Testis (tissue), 5 donors: ENCODE measurements at places on chromosomes 1 and 21.

DNA sequence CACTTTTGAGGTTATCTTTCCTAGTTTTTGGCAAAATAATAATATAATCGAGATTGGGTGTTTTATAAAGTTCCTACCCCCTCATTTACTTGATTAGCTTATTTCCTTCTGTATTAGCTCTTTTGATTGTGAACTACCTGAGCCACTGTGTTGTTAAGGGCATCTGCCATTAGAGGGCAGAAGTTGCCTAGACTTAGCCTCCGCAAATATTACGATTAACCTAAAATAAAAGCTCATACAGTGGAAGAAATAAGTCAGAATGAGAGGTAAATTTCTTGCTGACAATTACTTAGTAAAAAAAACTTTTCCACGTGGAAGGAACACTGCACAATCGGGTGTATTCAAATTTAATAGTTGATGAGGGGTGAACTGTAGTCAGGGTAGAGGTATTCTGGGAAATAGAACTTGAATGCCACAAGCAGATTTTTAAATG lies 2.3 kb downstream of the H3-3A start:
- DNase-seq, result peak; percentile 65

GRCh38 chr1:156947818-156948525 lies 27.5 kb downstream of the LRRC71 start:
- peak; percentile 8 for DNase-seq

DNA sequence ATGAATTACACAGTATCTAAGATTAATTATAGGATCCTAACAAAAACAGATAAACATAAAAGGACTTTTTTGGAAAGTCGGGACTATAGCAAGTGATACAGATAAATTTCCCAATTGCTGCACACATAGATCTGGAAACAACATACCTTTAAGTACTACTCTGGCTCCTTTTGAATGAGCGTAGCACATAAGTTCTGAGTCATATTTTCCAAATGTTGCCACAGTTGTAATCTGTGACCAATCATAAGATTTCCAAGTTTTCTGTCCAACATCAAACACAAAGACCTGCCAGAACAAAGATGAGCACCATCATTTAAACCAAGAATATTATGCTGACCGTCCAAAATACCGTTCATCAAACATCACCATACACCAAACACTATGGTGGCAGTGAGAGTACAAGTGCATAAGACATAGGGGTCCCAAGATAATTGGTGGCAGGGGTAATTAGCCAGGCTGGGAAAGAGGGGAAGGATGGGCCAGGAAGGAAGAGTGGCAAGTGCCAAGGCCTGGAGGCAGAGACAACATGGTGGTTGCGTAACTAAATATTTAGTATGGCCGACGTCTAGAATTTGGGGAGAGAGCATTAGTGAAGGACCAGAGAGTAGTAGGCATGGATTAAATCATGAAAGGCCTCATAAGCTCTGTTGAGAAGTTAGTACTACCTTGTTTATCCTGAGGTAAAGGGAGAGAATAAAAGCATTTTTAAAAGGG lies 3.6 kb downstream of the CTBS start:
- no peak for DNase-seq

GRCh38 chr1:247440001-247440620 lies 17.8 kb downstream of the OR2B11 start:
- DNase-seq, result no peak

- DNase-seq, result no peak
Measured at GRCh38 chr1:183279835-183280234, 93.8 kb downstream of the LAMC2 start.

DNA sequence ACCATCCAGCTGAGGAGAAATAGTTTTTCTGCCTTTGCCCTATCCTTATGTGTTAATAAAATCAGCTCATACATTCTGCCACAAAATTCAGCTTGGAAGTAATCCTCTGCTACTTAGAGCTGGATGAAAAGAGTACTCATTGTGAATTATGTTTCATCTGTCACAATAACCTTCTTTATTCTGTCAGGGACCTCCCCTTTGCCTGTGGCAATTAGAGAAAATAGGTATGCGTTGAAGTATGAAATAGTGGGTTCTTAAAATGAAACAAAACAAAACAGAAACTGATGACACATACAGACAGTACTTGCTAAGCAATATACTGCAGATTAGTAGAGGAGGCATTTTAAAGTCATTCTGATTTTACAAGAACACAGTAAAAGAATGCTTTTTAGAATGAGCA lies 578.5 kb downstream of the USP25 start:
- DNase-seq, result no peak

DNA sequence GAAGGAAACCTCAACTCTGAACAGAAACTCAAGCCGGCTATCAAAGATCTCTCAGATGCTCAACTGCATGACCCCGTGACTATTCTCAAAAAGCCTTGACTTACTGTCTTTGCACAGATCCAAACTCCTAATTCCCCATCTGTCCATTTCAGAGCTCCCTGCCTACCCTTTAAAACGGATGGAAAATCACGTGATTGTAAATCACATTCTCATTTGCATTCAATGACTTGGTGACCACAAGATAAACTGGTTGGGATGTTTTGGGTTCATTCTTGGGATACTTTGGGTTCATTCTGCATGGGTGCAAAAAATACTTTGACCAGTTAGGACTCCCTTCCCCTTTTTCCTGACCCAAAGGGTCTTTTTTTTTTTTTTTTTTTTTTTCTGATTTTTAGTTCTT lies 41.3 kb upstream of the RUNX1 start:
- no peak for DNase-seq

DNA sequence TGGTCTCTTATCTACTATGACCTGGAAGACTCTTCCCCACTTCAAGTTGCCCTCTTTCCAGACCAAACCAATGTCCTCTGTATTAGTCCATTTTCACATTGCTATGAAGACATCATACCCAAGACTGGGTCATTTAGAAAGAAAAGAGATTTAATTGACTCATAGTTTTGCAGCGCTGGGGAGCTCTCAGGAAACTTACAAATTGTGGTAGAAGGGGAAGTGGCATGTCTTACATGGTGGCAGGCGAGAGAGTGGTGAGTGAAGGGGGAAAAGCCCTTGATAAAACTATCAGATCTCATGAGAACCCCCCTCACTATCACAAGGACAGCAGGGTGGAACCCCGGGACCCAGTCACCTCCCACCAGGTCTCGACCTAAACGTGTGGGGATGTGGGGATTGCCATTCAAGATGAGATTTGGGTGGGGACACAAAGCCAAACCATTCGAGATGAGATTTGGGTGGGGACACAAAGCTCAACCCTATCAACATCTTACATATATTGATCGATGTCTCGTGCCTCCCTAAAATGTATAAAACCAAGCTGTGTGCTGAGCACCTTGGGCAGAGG lies 14.2 kb upstream of the AGPAT3 start:
- no peak for DNase-seq

- no peak for DNase-seq
Measured at GRCh38 chr1:182624577-182624976, 20.4 kb upstream of the RGS16 start.

GRCh38 chr1:39947260-39947659 lies 7.7 kb upstream of the MFSD2A start:
- DNase-seq, result no peak

DNA sequence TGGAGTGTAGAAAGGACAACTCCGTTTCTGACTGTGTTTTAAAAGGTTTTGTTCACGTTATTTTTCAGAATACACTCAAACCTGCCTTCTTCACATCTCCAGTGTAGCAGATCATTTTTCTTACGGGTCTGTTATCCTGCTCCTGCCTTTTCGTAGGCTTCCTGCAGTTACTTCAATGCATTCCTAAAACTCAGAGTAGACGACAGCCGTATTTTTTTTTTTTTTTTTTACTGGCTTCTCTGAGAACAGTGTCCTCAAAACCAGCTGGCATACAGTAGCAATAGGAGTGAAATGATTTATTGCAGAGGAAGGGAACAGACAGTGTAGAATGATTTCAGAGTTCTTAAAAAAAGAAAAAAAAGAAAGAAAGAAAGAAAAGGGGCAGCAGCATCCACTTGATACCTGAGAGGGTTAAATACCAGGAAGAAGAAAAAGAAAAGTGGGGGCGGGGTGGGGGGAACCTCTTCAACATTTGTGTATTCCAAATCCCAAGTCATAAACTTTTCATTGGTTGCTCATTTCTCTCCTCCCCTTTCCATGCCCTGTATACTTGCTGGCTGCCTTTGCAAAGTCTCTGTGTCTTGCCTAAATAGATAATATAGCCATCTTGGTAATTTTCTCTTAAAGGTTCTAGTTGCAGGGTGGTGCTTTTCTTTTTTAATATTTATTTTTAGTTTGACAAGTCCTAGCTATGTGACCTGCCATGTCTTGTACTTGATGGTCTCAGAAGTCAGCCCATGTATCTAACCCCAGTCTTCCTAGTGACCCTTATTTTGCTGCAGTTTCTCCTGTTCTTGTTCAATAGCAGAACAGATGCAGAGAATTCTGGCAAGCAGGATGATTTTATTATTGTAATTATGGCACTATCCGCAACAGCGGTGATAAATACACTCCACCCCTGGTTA lies 2.8 kb downstream of the TGFB2 start:
- no peak for DNase-seq

- DNase-seq, result no peak
Measured at GRCh38 chr21:45318556-45319404, 31.1 kb upstream of the POFUT2 start.

GRCh38 chr1:203127666-203128430 lies at the start of gene ADORA1:
Gene ADORA1 (plus strand): TSS chr1:203127726. CDS start chr1:203128842, 1,116 bp downstream.
- peak; percentile 91 for DNase-seq

- DNase-seq, result no peak
Measured at GRCh38 chr1:27816921-27817630, 13.5 kb upstream of the PPP1R8 start.

- DNase-seq, result no peak
Measured at GRCh38 chr1:164764333-164764732, 205.3 kb downstream of the PBX1 start.

GRCh38 chr1:41806472-41807155 lies 112.1 kb downstream of the HIVEP3 start:
- DNase-seq, result no peak

- DNase-seq, result no peak
Measured at GRCh38 chr1:206748348-206749030, 22.1 kb upstream of the IL19 start.

GRCh38 chr1:119549719-119550132 lies 42.7 kb downstream of the HSD3B1 start:
- peak; percentile 79 for DNase-seq

GRCh38 chr1:19533626-19534025 lies 48.3 kb upstream of the CAPZB start:
- no peak for DNase-seq

DNA sequence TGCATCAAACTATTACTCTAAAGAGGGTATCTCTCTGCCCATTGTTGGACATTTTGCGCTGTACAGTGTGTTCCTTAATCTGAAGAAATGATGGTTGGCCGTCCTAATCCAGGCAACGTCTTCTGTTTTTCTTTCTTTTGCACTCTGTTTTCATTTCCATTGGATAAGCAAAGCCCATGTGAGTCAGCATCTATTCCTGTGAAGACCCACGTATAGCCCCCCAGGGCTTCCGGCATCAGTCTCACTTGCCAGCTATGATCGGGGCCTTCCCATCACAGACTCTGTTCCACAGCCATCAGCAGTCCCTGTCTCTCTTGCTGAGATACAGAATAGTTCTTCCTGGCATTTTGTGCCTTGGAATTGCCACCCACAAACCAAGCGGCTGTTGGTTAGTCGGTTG lies 29.2 kb upstream of the BRDT start:
- DNase-seq, result no peak

- no peak for DNase-seq
Measured at GRCh38 chr1:162706606-162707005, 74.3 kb downstream of the DDR2 start.

GRCh38 chr1:101293461-101294051 lies 56.7 kb downstream of the S1PR1 start:
- no peak for DNase-seq

GRCh38 chr1:221118176-221118937 lies 239.1 kb downstream of the HLX start:
- no peak for DNase-seq

- no peak for DNase-seq
Measured at GRCh38 chr1:145714524-145715111, 4.7 kb upstream of the CD160 start.

GRCh38 chr1:63116016-63116415 lies 206.4 kb upstream of the FOXD3 start:
- DNase-seq, result no peak

GRCh38 chr1:37866491-37866890 lies 7.1 kb upstream of the MTF1 start:
- no peak for DNase-seq

GRCh38 chr1:191913260-191913977 lies 244.8 kb upstream of the RGS18 start:
- DNase-seq, result no peak

DNA sequence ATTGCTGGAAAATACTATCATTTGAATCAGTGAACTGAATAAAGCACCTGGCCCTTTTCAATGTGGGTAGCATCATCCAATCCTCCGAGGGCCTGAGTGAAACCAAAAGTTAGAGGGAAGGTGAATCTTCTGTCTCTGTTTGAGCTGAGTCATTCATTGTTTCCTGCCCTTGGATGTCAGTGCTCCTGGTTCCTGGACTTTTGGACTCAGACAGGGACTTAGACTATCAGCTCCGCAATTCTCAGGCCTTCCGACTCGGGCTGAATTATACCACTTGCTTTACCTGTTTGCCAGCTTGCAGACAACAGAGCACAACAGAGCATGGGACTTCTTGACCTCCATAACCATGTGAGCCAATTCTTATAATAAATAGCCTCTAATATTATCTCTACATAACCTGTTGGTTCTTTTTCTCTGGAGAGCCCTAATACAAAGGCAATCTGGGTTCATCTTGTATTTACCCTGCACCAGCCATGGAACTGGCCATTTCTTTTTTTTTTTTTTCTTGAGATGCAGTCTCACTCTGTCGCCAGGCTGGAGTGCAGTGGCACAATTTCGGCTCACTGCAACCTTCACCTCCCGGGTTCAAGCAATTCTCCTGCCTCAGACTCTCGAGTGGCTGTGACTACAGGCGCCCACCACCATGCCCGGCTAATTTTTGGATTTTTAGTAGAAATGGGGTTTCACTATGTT lies 19.2 kb upstream of the VASH2 start:
- DNase-seq, result no peak

- no peak for DNase-seq
Measured at GRCh38 chr1:92443893-92444292, 42.8 kb downstream of the GFI1 start.

- DNase-seq, result no peak
Measured at GRCh38 chr1:4362314-4363044, 291.9 kb upstream of the AJAP1 start.

DNA sequence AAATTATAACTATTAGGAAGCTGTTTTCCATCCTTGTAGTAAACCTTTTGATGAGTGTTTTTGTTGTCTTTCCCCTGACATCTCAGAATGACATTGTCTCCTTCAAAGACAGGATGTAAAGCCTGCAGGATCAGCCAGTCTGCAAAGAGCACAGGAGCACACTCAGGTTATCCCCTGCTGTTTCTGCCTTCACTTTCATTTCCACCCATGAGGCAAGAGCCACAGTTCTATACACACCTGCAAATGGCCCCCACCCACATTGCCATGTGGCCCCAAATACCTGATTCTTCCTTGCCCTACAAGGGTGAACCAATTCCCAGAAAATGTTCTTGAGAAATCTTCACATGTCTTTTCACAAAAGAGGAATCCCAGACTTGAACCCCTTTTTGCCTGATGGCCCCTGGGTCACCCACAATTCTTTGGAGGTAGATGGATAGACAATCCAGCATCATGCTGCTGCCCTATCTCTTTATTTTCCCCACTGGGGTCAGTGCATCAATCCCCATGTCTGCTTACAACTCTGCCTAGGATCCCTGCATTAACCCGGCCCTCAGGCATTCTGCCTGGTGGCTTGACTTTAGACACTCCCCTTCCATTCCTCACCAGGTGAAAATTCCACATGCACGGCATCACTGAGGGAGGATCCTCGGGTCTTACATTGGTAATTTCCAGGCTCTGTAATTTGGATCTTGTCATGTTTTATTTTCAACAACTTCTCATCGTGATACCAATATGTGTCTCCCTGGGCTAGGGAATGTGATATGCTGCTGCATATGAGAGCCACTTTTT lies 2.6 kb downstream of the FCRL3 start:
- DNase-seq, result no peak
